CD4-positive, alpha-beta T cell treated with Interleukin-4 for 4 hours (primary cell): ENCODE measurements at places on chromosomes 11 and 22.

GRCh38 chr11:115471367-115471766, 32.8 kb downstream of the CADM1 start:
- DNase-seq, result no peak

GRCh38 chr11:91312541-91312940, 912.1 kb upstream of the FAT3 start:
- no peak for DNase-seq

- peak; percentile 67 for DNase-seq
These were observed at the start of gene LPXN for GRCh38 chr11:58575377-58576020. Gene LPXN, minus strand, starts transcription at chr11:58575856. Its CDS starts 84 bp downstream, at chr11:58575772.

GRCh38 chr11:35905646-35906276, 38.1 kb upstream of the LDLRAD3 start:
- no peak for DNase-seq

DNA sequence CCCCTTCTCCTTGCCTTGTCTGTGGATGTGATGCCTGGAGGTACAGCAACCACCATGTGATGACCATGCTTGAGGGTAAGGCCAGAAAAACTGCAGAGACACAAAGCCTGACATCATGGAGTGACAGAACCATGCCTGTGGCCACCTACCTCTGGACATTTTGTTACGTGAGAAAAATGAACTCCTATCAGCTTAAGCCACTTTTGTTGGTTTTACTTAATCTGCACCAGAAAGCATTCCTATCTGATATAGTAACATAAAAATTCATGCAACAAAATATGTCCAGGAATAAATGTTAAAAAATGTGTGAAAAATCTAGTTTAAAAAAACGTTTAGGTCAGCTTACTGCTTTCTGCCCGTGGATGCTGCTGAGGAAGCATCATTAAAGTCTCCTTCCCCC, 42.6 kb upstream of the P4HA3 start:
- no peak for DNase-seq

GRCh38 chr11:62572431-62572830, 1.3 kb downstream of the EEF1G start:
- no peak for DNase-seq

GRCh38 chr22:36384766-36385481, 2.8 kb downstream of the MYH9 start:
- DNase-seq, result peak; percentile 71

DNA sequence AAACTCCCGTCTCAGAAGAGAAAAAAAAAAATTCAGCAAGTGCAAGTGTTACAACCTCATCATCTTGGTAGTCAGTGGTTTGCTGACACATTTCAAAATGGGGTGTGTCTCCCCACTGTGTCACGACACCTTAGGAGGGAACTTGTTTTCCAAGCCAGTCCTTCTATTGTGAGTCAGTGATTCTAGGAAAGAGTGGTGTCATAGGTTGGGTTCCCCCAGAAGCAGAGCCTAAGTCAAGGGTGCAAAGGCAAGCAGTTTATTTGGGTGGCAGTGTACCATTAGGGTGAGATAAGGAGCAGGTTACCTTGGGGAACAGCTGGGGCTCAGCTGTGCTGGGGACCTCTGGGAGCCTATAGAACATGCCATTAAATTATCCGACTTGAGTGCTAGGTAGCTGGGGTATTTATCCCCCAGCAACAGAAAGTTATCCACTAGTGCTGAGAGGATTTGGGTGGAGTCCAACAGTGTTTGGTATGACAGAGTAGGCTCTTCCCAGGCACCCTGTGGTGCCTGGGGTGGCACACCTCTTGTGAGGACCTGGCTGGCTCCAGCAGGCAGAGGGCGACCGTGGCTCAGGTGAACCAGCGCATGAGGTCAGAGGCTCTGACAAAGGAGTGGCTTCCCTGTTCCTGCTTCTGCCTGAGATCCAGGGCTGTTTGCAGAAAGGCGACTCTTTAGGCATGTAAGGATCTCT, 41.7 kb downstream of the KIAA1671 start:
- DNase-seq, result peak; percentile 17

DNA sequence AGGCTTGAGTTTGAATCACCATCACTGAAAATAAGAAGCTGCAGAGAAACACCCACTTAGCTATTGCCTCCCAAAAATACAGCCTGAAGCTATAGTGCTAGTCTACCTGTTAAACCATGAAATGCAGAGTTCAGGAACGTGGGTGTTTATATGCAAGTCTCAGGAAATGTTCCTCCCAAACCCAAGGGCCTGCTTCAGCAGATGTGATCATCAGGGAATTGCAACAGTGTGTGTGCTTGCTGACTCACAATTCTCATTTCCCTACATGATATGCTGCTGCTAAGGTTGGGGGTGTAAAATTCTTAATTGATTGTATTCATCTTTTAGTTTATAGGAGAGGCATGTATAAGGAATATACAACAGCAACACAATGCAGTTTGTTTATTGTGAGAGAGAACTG, 49.6 kb downstream of the NUP98 start:
- no peak for DNase-seq

- no peak for DNase-seq
These were observed 13.1 kb downstream of the CCDC34 start for GRCh38 chr11:27349919-27350318.

DNA sequence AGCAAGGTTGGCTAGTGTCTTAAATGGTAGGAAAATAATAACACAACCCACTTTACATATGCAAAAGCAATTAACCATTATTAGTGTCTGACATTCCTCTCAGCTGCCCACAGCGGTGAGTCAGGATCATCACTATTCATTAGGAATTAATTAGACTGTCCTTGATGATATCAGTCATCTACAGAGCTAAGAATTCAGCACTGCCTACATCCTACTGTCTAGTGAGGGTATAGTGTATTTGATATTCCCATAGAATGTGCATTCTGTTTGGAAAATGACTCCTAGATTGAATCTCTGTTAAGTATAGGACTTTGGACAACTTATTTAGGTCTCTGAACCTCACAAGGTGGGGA, 82.2 kb downstream of the TEAD1 start:
- DNase-seq, result no peak

GRCh38 chr22:48925450-48925849, 902.2 kb downstream of the BRD1 start:
- no peak for DNase-seq

DNA sequence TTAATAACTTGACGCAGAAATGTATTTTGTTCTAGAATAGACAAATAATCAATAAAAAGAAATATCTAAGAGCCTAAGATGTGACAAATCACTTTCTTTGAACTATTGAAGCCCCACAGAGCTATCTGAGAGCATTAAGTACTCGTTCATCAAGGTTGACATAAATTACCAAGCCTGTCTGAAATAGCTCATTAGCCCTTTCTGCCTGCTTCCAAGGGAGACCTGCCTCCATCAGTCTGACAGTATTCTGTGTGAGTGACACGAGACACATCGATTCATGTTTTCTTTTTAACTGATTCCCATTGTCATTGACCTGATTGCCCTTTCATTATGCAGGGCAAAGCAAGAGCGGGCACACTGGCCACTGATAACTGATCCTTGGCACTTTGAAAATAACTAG, 347.5 kb downstream of the KCNA4 start:
- no peak for DNase-seq

GRCh38 chr11:118441770-118442275, 5.5 kb downstream of the KMT2A start:
- DNase-seq, result no peak

GRCh38 chr22:31173386-31174145, 13.6 kb downstream of the RNF185 start:
- DNase-seq, result no peak

DNA sequence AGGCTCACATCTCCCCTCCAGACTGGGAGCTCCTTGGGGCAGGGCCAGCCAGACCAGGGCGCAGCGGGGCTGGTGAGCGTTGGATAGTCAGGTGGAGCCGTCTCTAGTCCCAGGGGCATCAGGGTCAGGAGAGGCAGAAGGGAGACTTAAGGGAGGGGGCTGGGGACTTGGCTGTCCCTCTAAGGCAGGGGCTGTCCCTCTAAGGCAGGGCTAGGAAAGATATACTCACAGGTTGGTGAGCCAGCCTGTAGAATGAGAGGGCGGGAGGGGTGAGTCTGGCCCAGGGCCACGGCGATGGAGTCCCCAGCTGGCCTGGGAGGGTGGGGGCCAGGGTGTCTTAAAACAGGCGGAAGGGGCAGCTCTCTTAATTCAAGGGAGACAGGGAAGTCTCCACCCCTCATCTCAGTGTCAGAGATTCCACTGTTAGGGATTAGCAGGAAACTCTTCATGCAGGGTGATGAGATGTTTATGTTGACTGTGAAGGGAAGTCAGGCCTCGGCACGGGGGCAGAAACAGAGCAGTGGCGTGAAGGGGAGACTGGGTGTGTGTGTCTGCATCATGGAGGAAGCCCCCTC, 11.3 kb downstream of the P2RY2 start:
- DNase-seq, result no peak

- peak; percentile 62 for DNase-seq
These were observed 15.8 kb upstream of the SIK2 start for GRCh38 chr11:111586388-111586831.

DNA sequence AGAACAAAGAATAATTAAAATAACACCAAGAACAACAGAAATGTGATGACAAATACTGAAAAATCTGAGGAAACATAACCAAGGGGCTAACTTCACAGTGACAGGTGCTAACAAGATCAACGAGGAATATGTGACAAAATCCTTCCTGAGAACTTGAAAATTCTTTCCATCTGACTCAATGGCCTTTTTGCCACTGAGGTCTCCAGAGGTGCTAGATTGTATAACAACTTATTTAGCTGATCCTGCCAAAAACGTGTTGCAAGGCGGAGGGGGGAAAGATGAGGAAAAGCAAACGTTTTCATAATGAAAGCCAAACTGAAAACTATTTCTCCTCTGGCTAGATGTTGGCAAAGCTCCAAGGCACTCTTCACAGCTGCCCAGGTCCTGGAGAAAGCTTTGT, 364.5 kb downstream of the NTM start:
- no peak for DNase-seq

GRCh38 chr11:130418210-130418609, 10.2 kb downstream of the ADAMTS8 start:
- DNase-seq, result no peak

DNA sequence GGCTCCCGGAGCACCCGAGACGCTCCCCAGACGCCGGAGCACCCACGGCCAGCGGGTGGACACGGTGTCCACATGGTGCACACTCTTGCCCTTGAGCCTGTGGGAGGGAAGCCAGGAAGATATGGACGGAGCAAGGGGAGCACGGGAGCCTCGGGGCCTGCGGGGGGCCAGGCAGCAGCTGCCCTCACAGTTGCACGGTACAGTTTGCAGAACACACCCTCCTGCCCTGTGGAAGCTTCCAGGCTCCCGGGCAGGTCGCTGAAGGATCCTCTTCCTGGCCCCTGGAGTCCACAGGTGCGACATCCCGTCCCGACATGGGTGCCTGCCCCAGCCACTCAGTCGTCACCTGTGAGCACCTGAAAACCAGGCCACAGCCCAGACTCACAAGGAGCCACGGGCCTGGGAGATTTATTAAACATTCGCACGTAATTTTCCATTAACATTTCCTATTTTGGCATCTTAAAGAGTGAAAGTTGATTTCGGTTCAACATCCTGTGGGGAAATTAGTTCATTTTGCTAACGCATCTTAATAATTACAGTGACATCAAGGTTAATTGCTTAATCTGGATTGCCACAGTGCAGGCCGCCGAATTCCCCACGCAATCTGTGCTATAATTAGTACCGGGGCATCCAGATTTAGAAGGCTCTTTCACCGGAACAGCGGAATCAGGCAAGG, 253.3 kb downstream of the BRD1 start:
- no peak for DNase-seq
